ENCODE measurements at places on chromosomes 6 and 20.
A peak's percentile ranks its signal among the peaks of the same experiment; 100 is the strongest.

GRCh38 chr6:56963043-56963442 is 8.1 kb downstream of the BEND6 start:
- no peak for DNase-seq

DNA sequence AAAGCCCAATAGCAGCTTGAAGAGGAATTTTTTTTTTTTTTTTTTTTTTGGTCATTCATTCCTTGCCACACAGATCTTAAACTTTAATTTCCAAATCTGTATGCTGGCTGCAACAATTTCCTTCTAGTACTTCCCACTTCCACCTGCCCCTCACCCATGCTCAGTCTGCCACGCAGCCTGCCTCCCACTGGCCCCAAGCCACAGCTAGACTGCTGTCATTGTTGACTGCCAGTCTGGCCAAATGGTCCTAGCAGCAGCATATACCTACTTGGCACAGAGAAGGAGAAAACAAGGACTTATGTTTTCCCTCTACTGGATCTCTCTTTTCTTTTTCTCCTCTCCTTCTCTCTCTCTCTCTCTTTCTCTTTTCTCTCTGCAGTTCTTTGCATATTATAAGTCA is 118.3 kb upstream of the HEY2 start:
- DNase-seq, result no peak

DNA sequence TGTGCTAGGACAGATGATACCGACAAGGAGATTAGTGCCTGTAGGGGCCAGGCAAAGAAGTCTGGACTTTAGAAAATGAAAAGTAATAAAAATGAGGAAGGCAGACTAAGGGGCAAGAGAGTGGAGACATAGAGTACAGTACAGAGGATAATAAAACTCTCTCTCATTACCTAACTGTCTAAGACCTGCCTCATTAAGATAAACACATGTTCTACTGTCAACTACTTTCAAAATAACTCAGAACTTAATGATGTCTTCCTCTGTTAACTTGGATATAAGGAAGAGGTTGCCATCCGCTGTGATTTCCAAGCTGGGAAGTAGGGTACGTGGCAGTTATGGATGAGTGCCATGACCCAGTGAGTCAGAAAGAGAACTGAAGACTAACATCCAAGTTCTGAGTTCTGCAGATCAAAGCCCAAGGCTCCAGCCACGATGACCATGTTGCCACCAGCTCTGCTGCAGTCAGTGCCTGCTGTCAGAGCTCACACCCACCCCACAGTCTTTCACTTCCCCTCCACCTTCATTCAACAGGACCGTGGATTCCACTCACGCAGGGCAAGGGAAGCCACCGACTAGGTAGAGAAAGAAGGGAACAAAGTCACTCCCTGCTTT is 81.8 kb downstream of the KIF16B start:
- peak; percentile 6 for DNase-seq

DNA sequence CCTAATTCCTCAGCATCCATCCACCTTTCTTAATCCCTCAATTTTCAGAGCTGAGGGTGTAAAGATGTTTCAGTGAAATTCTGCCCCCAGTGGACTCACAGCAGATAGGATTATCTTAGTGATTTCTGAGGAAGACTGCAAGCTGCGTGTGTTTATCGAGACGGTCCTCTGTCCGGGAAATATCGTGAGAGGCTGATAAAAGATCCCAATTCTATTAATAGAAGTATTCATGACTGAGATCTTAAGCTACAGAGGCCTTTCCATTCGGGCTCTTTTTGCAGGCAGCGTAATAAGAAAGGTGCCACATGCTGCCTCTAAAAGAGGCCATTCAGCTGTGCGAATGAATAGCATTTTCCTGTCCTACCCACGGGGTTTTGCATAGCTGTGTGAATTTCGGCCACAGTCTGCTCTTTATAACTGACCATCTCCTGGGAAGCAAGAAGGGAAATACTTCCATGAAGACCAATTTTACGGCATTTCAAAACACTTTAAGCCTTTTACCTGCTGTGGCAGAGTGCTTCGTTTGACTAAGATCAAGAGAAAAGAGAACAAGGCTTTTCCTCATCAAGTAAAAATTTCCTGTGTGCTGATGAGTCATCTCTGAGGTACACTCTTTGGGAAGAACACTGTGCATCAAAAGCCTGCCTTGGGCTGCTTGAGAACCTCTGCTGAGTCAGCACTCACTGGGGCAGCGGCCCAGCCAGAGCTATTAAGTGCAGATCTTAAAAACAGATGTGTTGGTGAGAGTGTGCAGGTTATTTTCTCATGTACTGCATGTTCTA is 208.8 kb downstream of the ARHGAP18 start:
- DNase-seq, result peak; percentile 99

DNA sequence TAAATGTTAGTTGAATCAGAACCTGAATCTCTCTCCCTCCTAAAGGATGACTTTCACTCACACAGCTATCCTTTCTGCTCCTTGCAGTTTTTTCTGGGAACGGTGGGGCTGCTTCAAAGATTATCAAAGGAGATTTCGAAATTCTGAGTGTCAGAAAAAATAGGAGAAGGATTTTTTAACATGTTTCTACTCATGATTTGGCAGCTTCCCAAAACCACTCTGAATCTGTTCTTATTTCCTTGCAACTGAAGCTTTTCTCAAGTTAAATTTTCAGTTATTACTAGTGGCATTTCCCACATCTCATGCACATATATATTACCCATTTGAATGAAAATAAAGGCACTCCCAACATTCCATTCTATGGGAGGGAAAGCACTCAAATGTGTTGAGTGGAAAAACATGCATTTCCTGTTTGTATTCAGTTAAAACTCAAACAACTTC is 123.6 kb downstream of the LCA5 start:
- peak; percentile 72 for DNase-seq
